ENCODE measurements at places on chromosomes 5 and 9.

DNA sequence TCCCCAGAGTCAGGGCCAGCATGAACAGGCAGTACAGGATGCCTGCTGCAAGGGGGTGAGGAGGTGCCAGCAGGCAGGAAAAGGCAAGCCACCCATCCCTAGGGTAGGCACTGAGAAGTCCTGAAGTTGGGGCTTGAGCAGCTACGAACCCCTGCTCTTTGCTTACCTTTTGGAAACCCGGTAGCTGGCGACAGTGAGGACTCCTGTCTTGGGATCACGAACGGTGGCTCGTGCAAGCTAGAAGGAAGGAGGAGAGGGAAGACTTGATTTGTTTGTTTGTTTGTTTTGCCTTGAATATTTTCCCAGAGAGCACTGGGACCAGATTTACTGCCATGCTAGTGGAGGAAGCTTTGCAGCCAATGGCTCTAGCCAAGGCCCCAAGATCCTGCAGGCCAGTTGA is 23.7 kb downstream of the P4HA2 start:
- DNase-seq, result no peak

DNA sequence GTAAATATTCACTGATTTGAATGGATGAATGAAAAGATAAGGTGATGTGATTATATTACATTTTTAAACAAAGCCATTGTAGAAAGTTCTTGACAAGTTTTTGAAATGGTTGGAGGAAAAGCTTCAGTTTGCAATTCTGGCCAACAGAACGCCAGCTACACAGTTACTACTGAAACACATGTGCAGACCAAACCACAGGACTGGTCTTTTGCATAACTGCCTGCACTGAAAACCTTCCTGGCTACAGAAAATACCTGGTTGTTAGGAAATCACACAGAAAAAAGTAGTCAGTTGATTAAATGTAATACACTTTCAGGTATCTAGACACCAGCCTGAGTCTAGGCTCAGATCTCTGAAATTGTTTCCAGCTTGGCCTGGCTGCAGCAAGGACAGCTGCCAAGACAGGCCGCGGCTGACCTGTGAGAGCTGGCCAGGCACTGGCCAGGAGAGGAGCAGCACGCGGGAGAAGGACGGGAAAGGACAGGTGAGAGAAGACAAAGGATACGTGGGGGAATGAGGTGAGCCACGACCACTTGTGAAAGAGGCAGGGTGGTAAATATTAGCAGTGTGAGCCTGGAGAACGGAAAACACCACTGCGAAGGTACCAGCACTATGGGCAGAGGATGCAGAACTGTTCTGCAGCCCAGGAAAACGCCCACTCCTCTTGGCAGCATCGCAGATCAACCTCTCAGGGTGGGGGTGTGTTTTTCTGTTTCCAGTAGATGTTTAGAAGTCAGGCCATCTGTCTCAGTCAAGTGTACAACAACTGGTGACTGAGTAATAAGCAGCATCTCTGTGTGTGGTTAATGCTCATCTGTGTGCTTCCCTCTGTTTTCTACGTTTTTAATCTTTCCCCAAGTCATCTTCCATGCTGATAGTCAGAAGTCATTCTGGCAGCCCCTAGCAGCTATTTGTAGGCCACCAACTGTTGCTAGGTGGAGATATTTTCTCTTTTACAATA is 137.4 kb downstream of the SCAMP1 start:
- no peak for DNase-seq

- no peak for DNase-seq
Observed at GRCh38 chr5:37668524-37669047, 171.3 kb downstream of the GDNF start.

- no peak for DNase-seq
Observed at GRCh38 chr5:103262422-103262871, 3.9 kb downstream of the MACIR start.

DNA sequence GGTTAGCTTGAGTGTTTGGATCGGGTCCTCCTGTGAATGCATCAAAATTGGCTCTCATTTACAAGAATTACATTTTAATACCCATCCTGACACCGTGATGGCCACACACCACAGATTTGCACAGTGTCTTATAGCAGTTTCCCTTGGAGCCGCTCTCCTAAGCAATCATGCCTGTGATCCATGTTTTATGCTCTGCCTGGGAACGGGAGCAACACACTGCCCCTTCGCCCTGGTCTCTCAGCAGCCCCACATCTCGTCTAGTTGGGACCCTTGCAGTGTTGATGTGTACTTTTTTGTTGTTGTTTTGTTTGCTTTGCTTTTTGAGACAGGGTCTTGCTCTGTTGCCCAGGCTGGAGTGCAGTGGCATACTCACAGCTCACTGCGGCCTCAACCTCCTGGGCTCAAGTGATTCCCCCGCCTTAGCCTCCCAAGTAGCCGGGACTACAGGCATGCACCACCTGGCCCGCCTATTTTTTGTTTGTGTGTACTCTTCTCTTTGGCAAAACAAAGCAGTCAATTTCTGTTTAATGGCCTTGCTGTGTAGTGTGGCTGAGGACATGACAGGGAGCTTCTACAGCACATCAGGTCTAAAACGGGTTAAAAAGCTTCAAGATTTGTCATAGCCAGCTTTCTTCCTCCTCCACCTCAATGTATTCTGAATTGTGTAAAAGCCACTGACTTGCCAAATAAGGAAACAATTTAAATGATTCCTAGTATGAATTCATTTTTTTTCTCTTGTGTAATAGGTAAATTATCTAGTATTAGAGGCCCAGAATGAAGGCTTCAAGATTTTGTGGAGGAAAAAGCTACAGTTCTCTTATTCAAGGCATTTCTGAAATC is 101.6 kb upstream of the TBCA start:
- DNase-seq, result no peak

GRCh38 chr5:350355-350754 is 28.8 kb downstream of the AHRR start:
- no peak for DNase-seq

GRCh38 chr5:67552773-67553172 is 356.2 kb upstream of the CD180 start:
- no peak for DNase-seq

- DNase-seq, result no peak
Observed at GRCh38 chr9:73206851-73207250, 55.2 kb downstream of the ANXA1 start.

DNA sequence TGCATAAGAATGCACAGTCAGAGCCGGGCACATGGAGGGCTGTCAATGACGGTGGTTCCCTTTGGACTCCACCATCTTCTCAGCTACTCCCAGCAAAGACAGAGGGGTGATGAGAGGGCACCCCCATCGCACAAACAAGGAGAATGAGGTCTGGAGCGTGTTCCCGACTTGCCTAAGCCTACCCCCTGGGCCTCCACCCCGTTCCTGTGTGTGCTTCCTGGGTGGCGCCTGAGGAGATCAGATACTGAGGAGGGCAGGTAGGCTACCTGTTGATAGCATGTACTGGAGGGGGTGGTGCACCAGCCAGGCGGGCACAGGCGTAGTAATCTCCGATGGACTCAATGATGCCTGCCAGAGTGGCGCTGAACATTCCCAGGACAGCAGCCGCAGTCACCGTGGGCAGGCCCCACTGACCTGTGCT is 4.1 kb downstream of the SLC23A1 start:
- DNase-seq, result no peak

- DNase-seq, result no peak
Observed at GRCh38 chr9:75712700-75713099, 177.8 kb upstream of the PCSK5 start.

GRCh38 chr9:129225815-129226214 is 47.8 kb upstream of the IER5L start:
- peak; percentile 33 for DNase-seq

GRCh38 chr5:82336959-82337351 is 58.8 kb upstream of the RPS23 start:
- no peak for DNase-seq

- no peak for DNase-seq
Observed at GRCh38 chr5:14687023-14687665, 22.6 kb downstream of the OTULIN start.

GRCh38 chr9:20226345-20226744 is 396.0 kb downstream of the MLLT3 start:
- no peak for DNase-seq

DNA sequence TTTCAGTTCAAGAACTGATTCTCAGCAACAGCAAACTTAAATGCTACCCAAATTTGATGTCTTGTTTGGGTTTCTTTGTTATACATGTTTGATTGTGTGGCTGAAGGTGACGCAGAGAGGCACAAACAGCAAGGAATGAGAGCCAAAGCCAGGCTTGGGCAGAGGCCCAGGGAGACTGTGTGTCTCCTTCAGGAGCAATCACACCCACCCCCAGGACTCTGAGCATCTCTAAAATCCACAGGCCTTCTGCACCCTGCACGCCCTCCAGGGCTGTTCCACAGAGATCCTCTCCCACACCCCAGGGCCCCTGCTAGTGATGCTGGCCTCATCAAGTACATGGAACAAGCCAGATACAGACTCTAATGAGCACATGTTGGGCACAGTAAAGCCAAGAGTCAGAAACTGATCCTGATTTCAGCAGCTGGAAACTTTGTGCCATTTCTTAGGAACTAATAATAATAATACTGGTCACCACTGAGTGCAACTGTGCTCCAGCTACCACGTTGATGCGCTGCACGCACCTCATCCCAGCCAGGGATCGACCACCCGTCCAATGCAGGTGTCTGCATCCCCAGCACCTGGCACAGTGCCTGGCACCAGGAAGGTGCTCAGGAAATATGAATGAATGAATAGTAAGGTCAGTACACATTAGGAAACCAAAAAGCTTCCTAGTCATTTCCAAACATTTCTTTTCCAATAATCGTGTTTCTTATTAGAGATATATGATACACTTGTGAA is 54.6 kb upstream of the TCF7 start:
- DNase-seq, result no peak

GRCh38 chr9:125993466-125993865 is 246.3 kb downstream of the PBX3 start:
- DNase-seq, result no peak

DNA sequence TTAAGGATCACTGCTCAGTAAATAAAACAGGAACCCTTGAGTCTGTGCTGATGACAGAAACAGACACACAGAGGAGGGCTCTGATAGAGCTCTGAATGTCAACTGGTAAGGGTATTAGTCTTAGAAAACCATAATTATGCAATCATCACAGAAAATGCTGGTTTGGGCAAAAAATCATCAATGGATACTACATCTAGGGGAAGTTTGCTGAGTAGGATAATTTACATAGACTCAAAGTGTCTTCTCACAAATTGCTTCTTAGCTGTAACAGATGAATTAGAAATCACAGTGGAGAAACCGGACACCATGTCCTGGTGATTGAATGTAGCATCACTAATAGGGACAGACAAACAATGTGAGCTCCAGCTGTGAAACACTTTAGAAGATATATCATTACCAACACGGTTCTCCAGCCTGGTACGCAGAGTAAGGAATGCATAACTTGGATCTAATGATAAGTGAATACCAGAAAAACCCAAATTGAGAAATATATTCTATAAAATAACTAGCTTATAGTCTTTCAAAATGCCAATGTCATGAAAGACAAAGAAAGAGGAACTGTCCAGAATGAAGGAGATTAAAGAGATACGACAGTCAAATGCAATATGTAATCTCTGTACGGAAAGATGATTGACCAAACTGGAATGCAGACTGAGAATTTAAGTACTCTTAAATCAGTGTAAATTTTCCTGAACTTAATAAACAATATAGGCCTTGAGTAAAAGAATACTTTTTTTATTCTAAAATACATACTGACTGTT is 17.3 kb downstream of the CHD1 start:
- no peak for DNase-seq

GRCh38 chr5:14807471-14807870 is 64.1 kb downstream of the ANKH start:
- no peak for DNase-seq

DNA sequence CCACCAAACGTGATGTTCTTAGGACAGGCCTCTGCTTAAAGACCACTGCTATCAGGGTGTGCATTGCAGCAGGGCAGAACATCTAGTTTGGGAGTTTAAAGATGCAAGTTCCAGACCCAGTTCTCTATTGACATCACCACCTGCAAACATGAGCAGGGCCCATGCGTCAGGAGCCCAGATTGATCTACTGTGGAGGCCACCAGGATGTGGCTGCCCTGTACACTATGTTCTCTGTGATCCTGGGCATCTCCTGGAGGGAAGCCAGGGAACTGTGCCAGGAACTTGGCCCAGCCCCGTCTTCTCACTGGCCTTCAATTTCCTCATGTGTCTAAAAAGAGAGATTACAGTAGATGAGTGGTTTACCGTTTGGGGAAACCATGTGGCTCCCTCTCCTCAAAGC is 87.1 kb downstream of the PDE6A start:
- no peak for DNase-seq

DNA sequence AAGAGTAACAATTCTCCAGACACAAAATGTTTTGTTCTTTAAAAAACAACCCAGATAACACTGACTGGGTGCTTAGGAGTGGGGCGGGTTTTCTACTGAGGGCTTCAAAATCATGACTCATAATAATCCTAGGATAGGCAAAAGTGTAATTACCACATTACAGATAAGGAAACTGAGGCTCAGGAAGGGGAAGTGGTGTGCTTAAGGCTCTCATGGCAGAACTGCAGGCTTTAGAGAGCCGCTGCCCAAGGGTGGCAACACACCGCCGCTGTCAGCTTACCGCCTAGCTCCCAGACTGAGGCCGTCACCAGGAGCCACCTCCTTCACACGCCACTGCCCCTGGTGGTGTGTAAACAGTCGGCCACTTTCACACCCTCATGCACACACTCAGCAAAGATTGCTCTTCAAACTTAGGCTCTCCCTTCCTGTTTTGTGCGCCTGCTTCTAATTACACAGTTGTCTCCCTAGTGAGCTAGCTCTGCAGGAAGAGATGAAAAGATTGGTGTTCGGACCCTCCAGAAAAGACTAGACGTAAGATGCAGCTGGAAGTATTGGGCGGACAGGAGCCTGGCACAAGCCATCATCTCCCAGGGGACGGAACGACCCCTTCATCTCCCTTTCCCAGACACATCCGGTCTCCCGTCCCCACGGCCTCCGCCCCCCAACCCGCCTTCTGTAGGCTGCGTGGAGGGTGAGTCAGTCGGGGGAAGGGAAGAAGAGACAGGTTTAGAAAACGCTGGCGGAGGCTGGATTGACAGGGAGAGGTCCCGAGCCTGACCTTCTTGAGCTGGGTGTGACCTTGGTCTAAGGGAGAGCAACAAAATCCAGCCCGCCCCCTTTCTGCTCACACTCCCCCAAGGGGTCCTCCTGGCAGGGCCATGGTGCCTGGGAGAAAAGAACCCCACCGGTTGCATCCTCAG is 162.7 kb downstream of the SYK start:
- no peak for DNase-seq

DNA sequence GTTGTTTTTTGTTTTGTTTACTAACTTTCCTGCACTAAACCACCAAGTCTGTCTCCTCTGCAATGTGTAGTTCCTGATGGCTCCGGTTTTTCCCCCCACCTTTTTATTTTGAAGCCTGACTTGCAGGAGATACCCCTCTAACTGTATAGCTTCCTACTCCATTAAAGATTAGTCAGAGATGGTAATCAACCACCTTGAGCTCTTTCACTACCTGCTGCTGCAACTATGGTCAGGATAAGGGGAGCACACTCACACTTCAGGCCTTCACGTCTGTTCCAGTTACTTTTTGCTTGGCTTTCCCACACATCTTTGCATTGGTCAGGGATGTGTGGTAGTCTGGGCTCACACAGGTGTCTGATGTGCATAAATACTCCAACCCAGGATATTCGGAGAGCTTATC is 63.4 kb downstream of the NR6A1 start:
- no peak for DNase-seq

GRCh38 chr5:11384441-11385250 is 519.6 kb downstream of the CTNND2 start:
- no peak for DNase-seq
